Activated naive CD4-positive, alpha-beta T cell treated with anti-CD3 and anti-CD28 coated beads for 36 hours (primary cell): ENCODE measurements at places on chromosomes 2 and 18. TPM values are rescaled to one million over a fixed set of nuclear protein-coding genes. Genes with fewer than 3 reads are reported as not detected.
A peak's percentile ranks its signal among the peaks of the same experiment; 100 is the strongest.

DNA sequence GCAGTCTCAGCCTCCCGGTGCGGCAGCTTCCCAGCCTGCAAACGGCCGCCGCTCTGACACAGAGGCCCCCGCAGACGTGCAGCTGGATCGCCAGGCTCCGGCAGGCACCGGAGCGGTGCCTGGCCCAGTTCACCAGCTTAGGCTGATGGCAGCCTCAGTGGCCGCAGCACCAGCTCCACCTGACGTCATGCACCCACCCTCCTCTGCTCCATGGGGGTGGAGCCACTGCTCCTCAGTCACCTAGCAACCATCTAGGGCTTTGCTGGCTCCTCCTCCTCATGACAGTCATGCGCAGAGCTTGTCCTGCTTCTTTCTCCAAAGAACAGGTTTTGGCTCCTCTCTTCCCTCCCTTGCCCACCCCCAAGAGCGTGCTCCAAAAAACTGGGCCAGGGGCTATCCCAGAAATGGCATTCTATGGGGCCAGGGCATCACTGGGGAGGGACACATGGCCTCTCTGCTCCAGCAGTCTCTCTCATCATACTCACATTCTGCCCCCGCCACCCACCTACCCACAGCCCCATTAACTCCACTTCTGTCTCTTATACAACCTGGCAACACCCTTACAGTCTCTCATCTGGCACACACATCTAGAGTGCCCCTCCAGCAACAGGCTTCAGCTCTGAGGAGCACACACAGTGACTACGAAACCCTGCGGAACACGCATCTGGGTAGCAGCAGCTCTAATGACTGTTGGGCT lies 5.5 kb downstream of the DCTN1 start:
- no peak for DNase-seq

DNA sequence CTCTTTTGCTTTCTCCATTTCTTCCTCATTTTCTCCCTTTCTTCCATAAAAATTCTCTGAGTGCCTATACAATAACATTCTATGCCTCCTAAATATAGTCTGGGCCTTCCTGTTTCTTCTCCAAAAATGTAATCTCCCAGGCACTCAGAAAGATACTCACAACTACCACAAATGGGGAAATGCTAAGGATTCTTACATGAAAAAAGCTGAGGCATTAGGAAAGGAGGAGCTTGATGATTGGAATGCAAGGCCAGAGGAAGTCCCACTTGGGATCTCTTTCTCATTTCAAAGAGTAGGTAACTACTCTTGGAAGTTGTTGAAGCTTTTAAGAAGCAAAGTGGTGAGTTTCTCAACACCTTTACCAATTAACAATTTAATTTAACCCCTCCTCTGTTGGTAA lies 3.4 kb downstream of the VSNL1 start:
- DNase-seq = no peak

GRCh38 chr2:234939996-234940395 lies 11.8 kb upstream of the SH3BP4 start:
- DNase-seq = no peak

- DNase-seq = no peak
Observed at GRCh38 chr2:69979902-69980807, 18.7 kb upstream of the ASPRV1 start.

GRCh38 chr2:129957891-129958290 lies 21.6 kb upstream of the RAB6C start:
- no peak for DNase-seq

DNA sequence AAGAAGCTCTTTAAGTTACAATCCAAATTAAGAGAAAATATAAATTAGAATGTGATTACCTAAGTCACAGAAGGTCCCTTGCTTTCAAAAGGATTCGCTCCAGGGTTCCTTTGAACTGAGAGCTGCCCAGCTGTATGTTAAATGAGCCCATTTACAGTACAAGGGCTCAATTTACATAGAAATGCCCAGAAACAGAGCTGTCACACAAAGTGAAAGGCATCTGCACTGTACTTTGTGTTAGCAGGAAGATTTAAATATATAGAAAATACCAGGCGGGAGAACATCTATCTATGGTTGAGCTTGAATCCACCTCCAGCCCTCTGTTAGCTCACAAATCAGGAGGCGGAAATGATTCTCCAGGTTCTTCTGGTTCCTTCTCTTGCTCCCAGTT lies 272.9 kb downstream of the PAX3 start:
- DNase-seq = no peak

DNA sequence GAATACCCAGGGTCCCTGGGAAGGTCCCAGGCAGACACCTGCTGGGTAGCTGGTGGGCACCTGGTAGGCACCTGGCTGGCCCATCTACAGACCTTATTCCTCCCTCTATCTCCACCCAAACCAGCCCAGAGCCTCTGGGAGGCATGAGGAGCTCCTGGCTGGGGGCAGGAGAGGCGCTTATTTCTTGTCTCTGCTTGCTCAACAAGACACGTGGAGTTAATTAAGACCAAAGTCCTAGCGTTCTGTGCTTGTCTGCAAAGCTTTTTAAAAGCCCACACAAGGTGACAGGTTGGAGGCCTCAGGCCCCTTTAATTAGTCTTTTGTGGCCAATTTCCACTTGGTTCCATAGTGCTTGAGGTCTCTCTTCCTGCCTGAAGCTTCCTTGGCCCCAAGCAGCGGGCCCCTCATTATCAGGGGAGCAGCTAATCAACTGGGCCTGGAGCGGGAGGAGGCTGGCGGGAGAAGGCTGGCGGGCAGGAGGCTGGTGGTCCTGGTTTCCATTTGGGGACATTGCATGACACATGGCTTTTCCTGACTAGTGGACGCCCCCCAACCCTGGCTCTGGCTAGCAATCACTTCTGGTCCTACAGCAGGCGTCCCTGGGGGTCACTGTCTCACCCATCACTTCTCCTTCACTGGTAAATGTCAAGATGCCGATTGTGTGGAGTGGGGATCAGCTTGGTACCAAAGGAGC lies 65.4 kb upstream of the HDAC4 start:
- no peak for DNase-seq

DNA sequence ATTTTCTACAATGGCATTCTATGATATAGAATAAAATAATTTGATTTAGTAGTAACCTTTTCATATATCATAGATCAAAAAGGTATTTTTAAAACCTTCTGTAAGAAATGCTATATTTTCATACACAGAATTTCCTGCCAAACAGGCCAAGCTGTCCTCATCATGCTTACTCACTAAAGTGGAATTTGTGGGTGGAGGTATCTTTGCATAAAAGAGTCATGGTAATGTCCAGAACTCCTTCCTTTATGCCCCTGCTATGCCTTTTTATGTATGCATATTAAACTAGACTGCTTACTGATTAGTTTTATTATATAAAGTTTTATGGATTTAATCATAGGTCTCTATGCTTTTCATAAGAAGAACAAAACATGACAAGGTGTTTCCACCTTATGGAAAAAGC lies 27.5 kb upstream of the MARCHF7 start:
- no peak for DNase-seq

DNA sequence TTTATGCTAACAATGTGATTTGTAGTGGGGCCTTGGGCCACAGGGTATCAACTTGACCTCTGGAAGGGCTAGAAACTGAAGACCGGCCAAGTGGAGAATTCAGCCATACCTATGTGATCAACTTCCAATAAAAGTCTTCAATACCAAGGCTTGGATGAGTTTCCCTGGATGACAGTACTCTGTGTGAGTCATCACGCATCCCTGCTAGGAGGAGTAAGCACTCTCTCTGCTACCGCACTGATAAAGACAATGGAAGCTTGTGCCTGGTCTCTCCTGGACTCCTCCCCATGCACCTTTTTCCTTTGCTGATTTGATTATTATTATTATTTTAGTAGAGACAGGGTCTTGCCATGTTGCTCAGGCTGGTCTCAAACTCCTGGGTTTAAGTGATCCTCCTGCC lies 58.1 kb downstream of the SKA1 start:
- DNase-seq = no peak

DNA sequence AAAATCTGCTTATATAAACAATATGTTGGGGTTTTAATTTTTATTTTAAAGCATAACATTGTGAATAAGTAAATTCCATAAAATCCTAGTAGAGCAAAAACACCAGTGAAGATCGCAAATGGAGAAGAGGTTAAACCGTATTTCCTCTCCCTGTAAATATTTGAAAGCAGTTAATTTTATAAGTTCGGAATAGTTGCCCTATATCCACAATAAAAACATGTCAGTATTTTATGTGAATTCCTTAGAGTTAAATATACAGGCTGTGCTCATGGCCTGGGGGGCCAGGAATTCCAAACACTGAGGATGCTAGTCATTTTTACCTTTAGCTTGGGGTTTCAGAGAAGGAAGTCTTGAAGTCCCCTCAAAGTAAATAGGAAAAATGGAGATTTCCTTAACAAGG lies 135.0 kb downstream of the FIGN start:
- DNase-seq = no peak

DNA sequence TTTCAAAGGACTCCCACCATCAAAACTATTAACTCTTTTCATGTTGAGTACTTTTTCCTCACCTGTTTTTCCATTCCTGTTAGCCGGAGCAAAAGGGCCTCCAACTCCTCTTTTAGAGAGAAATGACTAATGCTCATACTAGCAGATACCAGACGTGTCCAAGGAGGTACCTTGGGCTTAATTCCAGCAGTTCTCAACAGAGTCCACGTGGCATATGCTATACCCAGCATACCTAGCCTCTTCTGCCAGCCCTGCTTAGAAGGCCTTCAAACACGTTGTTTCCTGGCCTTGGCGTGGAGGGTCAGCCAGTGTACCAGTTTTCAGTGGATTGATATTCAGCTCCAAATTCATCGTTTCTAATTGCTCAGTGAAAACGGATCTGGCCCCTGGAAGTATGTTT lies 123.9 kb downstream of the MGAT5 start:
- no peak for DNase-seq

DNA sequence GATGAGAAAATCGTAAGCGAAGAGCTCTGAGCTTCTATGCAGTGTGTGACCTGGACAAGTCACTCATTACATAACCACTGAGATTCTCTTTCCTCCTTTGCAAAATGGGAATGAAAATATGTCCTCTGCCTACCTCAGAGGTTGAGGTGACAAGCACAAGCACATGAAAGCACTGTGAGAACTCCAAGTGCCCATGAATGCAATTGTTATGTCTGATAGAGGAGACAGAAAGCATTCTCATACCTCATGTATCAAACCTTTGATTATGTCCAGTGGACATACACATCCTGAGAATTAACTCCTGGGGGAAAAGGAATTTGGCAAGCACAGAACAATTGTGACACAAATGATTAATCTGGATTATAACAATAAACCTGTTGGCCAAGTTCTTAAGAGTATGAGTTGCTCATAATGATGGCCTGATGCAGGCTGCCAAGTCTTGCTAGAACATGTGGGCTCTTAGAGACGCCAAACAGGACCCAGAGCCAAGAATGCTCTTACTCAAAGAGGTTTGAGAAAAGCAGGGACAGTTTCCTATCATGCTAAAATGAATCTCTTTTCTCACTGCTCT lies 8.5 kb upstream of the RMDN2 start:
- DNase-seq = no peak

DNA sequence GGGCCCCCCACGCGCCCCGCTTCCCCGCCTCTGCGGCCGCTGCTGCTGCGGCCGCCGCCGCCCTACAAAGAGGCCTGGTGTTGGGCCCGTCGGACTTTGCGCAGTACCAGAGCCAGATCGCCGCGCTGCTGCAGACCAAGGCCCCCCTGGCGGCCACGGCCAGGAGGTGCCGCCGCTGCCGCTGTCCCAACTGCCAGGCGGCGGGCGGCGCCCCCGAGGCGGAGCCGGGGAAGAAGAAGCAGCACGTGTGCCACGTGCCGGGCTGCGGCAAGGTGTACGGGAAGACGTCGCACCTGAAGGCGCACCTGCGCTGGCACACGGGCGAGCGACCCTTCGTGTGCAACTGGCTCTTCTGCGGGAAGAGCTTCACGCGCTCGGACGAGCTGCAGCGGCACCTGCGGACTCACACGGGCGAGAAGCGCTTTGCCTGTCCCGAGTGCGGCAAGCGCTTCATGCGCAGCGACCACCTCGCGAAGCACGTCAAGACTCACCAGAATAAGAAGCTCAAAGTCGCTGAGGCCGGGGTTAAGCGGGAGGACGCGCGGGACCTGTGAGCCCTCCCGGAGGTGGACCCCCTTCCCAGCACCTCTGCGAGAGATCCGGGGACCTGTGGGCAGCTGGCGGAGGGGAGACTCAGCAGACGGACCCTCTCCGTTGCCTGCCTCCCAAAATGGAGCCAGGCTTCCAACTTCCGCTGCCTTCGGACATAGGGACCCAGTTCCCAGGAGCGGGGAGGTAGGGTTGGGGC lies 1.9 kb downstream of the SP5 start:
- no peak for DNase-seq

- DNase-seq = no peak
Observed at GRCh38 chr2:128789776-128790455, 471.2 kb upstream of the HS6ST1 start.

GRCh38 chr2:70068119-70068518 lies 19.2 kb upstream of the PCBP1 start:
- DNase-seq = no peak

GRCh38 chr2:85179541-85179940 lies 46.3 kb downstream of the TCF7L1 start:
- no peak for DNase-seq

DNA sequence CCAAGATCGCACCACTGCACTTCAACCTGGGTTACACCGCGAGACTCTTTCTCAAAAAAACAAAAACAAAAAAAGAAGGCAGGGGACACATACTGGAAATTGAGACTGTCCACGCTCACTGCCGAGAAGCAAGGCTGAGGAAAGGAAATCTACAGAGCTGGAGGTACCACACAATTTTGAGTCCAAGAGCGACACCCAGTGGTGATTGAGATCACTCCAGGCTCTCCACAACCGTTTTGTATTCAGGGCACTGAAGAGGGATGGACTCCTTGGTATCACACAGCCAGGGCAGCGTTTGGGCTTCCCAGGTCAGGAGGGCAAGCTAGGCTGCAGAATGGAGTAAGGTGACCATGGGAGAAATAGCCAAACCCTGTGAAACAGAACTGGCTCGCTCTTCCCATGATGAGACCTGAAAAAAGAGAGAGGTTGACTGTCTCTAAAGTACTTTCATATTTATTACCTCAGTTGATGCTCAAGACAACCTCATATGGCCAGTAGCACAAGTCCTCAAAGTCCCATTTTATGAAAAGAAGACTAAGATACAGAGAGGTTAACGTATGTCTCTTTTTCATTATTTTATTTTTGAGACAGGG lies 74.5 kb upstream of the YPEL5 start:
- peak; percentile 84 for DNase-seq

GRCh38 chr2:167471332-167471731 lies 583.1 kb downstream of the XIRP2 start:
- no peak for DNase-seq

DNA sequence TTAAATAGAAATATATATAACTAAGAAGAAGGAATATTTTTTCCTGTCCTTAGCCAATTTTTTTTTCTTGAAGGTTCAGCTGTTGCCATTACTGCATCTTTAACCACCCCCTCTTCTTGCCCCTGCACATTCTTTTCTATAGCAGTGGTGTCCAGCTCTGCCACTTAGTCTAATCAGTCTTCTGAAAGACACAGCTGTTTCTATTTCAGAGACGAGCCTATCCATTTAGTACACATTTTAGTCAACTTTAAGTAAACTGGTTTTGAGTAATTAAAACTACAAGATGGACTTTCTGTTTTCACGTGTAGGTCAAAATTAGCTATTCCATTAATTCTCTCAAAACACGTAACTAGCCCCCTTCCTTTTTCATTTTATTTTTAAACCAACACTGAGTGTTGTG lies 21.0 kb downstream of the SPOPL start:
- no peak for DNase-seq

The PIEZO2 gene
- total RNA-seq = not detected

The ARHGAP25 gene
- 46.7 TPM for total RNA-seq

The HOXD3 gene
- not detected for total RNA-seq

The ABCG5 gene
- total RNA-seq = not detected

The APCDD1 gene
- not detected for total RNA-seq

The FAM228A gene
- not detected for total RNA-seq

The FEV gene
- not detected for total RNA-seq
